ENCODE measurements at places on chromosomes 2 and 18.

- no peak for DNase-seq
These were observed 29.9 kb downstream of the HDHD2 start for GRCh38 chr18:47120428-47120827.

DNA sequence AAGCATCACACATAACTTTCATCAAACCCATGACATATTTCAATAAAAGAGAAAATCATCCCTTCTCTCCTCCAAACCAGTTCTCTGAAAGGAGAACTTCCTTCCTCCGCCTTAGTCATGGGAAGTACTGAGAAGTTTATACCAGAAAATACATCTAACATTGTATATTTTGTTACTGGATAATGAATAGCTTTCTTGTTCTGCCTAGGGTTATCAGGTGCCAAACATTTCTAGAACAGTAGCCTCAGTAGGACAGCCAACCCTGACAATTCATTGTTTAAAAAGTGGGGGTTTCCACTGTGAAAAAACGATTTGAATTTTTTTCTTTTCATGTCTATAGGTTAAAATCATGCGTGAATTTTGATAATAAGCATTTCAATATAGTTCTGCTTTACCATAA, 16.0 kb upstream of the DAW1 start:
- DNase-seq = no peak

DNA sequence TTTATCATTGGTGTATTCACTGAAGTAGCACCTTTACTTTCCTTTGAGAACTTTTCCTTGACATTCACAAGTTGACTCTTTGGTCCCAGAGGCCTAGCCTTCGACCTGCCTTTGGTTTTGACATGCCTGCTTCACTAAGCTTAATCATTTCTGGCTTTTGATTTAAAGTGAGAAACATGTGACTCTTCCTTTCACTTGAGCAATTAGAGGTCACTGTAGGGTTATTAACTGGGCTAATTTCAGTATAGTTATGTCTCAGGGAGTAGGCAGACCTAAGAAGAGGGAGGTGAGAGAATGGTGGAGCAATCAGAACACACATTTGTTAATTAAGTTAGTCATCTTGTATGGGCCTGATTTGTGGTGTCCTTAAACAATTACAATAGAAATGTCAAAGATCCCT, 1040.7 kb upstream of the SLC39A10 start:
- no peak for DNase-seq

GRCh38 chr2:240991378-240992263, 6.8 kb upstream of the SNED1 start:
- DNase-seq = no peak

DNA sequence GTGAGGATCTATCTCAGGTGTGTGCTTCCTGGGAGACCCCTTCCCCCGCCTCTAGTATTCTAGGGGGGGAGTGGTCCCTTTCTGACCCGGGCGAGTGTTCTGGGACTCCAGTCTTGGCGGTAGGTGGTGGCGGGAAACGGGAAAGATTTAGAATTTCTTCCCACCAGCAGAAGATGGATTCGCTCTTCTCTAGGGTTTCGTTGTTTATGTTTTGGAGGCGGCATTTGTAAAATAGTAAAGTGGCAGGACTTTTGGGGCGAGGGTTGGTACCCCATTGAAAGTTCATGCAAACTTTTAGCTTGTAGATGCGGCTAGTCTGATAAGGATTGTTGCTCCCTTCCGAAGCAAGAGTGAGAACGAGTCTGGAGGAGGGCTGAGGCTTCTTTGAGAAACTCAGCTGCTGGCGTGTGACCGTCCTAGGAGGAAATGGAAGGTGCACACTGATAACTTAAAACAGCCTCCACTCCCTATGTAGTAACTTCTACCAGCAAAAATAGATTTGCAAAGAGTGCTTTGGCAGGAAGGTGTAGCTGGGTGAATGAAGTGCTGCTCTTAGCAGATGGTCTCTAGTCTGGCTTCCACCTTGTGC, 412 bp downstream of the GPD2 start:
- DNase-seq = peak; percentile 16

DNA sequence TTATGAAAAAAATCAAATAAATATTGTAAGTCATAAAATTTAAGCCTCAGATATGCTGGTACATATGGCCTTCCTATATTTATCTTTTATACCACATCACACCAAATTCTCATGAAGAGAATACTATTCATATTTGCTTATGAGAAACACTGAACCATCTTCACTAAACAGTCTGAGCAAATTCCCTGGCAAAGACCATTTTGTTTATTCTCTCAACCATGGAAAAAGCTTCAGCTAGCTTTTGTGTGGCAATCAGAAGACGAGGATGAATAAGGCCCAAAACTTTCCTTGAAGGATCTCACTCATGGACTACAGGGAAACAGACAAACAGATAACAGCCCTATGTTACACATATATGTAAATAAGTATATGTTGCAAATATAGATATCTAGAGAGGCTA, 252.1 kb downstream of the TMX3 start:
- DNase-seq = no peak

DNA sequence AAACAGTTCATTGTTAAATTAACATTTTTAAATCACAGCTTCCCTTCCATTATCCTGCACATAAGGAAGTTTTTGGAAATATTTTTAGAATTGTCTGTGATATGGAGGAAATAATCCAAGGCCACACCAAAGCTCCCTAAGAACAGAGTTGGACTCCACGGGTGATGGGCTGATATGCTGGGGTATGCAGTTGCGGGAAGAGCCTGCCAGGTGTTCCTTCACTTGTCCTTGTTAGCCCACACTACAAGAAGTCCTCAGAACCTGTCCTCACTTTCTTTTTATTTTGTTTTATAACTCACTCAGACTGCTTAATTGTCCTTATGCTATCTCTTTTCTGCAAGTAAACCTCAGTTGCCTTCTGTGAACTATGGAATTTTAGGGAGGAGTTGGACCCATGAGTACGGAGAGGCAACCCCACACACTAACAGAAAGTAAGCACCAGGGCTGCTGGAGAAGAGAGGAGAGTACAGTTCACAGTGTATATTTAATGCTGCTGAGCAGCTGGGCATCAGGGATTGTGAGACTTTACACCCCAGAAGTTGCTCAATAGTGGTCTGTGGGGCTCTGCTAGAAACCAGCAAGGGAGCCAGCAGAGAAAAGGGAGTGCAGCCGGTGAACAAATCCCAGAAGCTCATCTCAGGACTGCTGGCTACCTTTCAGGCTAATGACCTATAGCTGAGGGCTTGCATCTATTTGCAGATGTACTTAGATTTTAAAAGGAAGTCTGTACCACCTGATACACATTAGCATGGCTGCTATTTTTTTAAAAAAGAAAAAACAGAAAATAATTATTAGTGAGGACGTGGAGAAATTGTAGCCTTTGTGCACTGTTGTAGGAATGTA, 280.1 kb upstream of the STON1 start:
- DNase-seq = peak; percentile 48

DNA sequence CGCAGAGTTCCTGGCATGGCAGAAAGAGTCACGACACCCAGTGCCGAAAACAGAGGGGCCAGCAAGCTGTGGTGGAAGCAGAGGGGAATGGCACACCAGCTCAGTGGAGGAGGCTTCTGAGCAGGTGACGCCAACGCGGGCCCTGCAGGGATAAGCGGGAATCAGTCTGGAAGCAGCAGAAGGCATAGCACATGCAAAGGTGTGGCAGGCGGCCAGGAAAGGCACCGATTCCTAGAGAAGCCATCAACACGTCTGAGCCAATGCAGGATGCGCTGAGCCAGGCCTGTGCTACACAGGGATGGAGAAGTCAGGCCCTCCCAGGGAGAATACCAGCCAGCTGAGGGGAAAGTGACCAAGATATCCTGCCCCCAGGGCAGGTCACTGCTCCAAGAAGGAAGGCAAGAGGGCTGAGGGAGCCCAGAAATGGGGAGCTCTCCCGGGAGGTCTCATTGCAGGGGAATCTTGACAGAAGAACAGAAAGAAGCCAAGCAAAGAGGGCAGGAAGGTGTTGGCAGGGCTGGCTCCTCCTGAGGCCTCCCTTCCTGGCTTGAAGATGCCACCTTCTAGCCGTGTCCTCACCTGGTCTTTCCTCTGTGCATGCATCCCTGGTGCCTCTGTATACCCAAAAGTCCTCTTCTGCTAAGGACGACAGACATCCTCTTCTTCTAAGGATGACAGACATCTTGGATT, 16.3 kb downstream of the TEX51 start:
- DNase-seq = peak; percentile 90

DNA sequence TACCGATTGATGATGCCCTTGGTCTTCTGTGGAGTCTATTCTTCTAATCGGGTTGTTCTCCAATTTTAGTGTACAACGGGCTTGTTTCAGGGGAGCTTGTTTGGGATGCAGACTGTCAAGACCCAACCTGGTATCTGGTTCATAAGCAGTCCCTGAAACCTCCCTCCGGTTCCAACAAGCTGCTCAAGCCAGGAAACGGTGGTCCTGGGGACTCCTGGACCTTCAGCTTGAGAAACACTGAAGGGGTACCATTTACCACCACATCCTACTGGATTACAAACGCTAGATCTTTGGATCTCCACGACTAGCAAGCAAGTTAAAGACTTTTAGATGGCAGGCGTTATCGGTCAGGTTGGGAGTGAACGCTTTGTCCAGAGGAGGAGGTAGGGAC, 2.0 kb downstream of the BCL2 start:
- no peak for DNase-seq

DNA sequence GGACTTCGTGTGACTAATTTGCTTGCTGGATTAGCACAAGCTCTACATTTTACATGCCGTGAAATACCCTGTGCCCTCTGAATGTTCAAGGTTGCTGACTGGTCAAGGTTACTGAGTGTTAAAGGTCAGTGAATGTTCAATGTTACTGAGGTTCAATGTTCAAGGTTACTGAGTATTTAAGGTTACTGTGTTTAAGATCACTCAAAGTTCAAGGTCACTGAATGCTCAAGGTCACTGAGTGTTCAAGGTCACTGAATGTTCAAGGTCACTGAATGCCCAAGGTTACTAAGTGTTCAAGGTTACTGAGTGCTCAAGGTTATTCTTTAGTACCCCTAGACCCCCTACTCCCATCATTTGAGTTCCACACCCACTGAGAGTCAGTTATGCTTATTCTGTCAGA, 277.6 kb downstream of the CLIP4 start:
- DNase-seq = no peak

DNA sequence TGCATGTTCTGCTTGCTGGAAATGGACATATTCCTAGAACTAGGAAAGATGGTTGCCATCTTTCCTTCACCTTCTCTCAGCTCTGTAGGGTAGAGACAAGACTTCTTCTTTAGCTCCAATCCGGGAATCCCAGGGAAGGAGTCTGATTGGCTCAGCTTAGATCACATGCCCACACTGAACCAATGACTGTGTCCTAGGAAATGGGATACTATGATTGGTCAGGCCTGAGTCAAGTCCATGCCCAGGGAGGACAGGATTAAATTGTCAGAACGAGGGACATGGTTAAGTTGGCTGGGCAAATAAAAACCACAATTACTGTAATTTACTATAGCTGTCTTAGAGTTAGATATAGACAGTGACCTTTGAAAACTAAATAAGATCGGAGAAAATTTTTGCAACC, 31.4 kb downstream of the SEMA4F start:
- DNase-seq = no peak

- peak; percentile 25 for DNase-seq
These were observed at the start of gene SESTD1 for GRCh38 chr2:179264368-179265081. SESTD1 (minus strand) TSS chr2:179264832; CDS start chr2:179191841, 72,991 bp downstream.

- DNase-seq = no peak
These were observed 26.9 kb upstream of the HS6ST1 start for GRCh38 chr2:128345436-128346165.

DNA sequence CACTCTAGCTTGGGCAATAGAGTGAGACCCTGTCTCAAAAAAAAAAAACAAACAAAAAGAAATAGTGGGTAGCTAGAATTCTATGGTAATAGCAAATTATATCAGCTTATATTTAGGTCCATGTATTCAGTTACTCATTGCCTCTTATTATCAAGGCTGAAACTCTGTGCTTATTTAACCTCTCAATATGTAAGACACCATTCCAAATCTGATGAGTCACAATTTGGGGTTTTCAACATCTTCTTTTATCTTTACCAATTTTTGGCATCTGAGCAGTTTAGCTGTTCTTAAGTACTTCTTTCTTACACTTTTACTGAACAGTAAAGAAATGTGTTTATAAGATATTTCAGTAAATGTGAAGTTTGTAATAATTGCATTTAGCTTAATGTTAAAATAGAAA, 69.3 kb downstream of the TTC27 start:
- no peak for DNase-seq

GRCh38 chr18:69128566-69128965, 272.1 kb upstream of the DOK6 start:
- no peak for DNase-seq

- DNase-seq = no peak
These were observed 74.4 kb upstream of the UGP2 start for GRCh38 chr2:63767307-63767706.

DNA sequence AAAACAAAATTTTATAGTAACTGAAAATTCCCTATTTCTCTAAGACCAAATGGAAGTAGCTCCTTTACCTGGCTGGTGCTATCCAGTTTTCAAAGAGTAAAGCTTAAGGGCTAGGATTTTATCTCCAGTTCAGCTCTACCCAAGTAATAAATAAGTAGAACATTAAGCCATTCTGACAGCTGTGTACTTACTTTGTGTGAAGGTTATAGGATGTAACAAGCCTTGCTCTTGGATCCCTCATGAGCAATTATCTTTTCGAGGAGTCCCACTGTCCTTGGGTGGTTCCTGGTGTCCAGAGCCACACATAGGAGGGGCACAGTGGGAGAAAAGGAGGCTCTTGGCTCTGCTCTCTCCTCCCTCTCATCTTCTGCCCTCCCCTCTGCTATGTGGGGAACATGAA, 45.5 kb downstream of the KIF5C start:
- no peak for DNase-seq

- no peak for DNase-seq
These were observed 636.8 kb upstream of the LINC00305 start for GRCh38 chr18:64785686-64786085.

DNA sequence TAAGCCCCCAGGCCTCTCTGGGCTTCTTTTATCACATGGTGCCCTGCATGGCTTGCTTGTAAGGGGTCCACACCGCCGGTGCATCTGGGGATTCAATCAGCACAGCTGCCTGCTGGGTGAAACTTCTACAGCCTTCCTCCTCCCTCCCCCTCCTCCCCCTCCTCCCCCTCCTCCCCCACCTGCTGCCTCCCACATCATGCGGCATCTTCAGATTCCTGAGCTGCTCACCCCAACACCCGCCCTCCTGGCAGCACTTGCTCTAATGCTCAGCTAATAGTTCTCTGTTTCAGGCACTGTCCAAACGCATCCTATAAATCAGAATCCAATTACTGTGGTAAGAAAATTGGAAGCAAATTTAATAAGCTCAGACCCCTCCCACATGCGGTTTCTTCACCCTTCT, 150.7 kb downstream of the GALNT14 start:
- DNase-seq = no peak

GRCh38 chr2:232022718-232023117, 61.2 kb downstream of the DIS3L2 start:
- DNase-seq = no peak

Data from NCI-H1694 (cell line).